ENCODE measurements at places on chromosomes 5 and 9. TPM values are rescaled to one million over a fixed set of nuclear protein-coding genes. Genes with fewer than 3 reads are reported as not detected.
A peak's percentile ranks its signal among the peaks of the same experiment; 100 is the strongest.

- DNase-seq: no peak
These were observed 13.1 kb upstream of the MAP3K1 start for GRCh38 chr5:56802205-56802604.

- DNase-seq: no peak
These were observed 49.2 kb upstream of the NEK6 start for GRCh38 chr9:124208571-124208970.

GRCh38 chr5:101534491-101535110 lies 631.5 kb upstream of the ST8SIA4 start:
- DNase-seq: no peak

- no peak for DNase-seq
These were observed 112.5 kb upstream of the IER5L start for GRCh38 chr9:129290606-129291005.

DNA sequence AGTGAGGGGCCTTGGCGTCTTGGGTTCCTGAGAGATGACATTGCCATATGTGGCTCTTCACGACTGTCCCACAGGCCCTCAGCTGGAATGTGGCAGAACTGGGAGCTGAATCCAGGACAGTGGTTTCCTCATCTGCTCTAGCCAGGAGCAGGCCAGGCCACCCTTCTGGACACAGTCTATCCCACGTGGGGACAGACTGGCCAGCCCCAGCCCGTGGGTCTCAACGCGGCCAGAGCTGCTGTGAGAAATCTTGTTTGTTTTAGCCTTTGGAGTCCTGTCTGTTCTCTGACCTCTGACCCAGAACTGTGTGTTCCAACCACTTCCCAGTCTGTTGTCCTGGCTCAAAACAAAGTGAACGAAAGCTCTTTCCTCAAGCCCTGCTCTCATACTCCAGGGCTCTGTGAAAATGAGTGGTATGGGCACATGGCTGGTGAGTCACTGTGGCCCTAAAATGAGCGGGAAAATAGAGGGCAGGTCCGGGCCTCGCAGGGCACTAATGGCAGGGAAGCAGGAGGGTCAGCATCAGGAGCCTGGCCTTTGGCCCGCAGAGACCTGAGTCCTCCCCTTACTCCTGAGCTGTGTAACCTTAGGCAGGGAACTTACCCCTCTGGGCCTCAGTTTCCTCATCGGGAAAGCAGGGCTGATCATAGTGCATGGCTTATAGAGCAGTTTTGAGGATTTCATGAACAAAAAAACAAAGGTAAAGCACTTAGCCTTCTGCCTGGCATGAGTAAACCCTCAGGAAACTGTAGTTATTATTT lies 34.8 kb upstream of the GLRX start:
- DNase-seq: peak; percentile 89

GRCh38 chr9:107219486-107220077 lies 63.5 kb upstream of the RAD23B start:
- no peak for DNase-seq

DNA sequence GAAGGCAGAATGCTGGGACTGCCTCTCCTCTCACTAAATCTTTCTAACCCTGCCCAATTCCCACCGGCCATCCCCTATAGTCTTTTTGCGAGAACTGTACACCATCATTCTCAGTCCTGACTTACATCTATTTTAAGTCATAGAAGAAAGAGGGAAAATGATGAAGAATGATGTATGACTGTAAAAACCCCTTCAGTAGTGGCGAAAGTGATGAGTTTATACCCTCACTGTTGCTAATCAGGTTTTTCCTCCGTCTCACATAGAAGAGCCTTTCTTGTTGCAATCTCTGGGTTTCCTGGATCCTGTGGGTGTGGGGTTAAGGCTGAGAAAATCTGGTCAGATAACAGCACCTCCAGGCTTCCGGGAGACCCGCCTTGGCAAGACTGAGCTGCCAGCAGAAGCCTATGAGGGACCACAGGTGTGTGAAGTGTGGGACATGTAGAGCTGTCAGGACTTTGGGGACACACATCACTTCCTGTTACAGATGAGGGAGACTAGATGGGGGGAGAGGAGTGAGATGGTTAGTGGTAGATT lies 147.1 kb upstream of the SLC12A2 start:
- no peak for DNase-seq

- no peak for DNase-seq
These were observed 614.6 kb upstream of the ITGA1 start for GRCh38 chr5:52173133-52173532.

DNA sequence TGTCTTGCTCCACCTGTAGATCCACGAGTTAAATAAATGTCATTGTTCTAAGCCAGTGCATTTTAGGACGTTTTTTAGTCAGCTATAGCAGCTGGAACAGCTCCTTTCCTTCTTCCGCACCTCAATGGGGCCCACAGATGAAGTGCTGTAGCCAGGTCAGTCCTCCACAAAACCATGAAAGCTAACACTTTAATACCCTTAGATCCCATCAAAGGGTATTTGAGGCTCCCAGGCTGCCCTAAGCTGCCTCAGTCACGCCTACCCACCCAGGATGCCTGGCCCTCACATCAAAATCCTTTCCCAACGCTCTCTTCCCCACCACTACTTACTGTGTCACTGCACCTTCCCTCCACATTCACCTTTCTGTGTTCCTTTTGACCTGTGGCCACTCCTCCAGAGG lies 44.1 kb upstream of the ACO1 start:
- DNase-seq: no peak

DNA sequence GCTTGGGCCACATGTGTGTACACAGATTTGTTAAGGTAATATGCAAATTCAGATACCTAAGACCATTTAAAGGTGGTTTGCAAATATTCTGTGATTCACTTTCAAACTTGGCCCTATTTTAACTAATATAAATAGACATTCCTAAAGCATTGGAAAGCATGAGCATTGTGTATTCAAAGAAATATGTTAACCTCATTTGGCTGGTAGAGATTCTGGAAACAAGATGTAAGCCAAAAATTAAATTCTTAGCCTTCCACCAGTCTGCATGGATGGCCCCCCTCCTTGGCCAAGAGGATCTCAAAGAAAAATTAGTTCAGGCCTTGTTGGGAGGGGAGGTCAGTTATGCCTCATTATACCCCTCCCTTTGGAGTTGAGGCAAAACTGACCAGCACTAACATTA lies 38.7 kb upstream of the C6 start:
- no peak for DNase-seq

- DNase-seq: peak; percentile 57
These were observed 9.4 kb upstream of the PRSS3 start for GRCh38 chr9:33785914-33786313.

DNA sequence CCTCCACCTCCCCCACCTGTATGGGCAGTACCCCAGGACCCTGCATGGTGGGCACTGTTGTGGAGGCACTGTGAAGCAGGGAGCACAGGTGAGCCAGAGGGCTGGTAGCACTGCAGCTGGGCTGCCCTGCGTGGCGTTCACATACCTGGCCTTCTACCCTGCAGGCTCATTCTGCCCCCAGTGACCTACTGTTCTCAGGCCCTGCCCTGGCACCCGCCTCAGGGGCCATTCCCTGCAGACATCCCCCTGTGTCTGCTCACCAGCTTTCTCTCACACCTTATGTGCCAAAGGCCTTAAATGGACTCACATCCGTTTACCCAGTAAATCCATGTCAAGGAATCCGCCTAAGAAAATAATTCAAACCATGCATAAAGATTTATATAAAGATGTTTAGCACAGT lies 196.5 kb downstream of the CRB2 start:
- DNase-seq: no peak

DNA sequence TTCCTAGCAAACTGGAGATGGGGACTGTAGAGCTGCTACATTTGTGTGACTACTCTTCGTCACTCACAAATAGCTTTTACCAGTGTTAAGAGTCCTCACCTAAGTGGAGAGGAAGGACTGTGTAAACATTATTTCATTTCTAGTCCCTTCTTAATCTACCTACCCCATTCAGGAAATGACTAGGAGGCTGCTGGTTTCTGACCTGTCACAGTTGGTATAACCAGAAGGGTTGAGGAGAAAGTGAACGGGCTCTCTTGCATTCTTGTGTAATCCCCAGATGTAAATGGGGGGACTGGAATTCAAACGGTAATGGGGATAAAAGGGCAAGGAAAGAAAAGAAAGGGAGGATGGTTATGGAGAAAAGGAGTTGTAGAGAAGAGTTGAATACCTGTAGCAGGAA lies 35.4 kb upstream of the BNIP1 start:
- DNase-seq: no peak

- no peak for DNase-seq
These were observed 19.8 kb upstream of the KCNV2 start for GRCh38 chr9:2697492-2697891.

DNA sequence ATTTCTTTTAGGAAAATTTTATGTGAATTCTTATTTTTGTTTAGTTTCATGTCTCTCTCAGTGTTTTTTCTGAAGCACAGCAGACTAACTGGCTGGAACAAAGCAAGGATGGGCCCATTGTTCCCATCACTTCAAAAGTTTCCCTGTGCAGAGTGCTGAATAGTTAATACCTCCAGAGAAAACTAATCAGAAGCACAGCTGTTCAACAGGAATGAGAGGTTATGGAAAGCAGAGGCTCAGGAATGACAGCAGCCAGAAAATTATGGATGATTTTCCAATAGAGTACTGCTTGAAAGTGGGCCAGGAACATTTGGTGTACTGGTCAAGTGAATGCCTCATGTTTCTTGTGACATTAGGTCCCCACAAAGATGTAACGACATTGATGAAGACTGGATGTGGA lies 173.0 kb upstream of the TARS1 start:
- no peak for DNase-seq

- DNase-seq: no peak
These were observed 80.0 kb upstream of the ITGA2 start for GRCh38 chr5:52909192-52909591.

SPATA31A3 gene
- total RNA-seq: 1.9 TPM

PCDH12 gene
- total RNA-seq: 2.0 TPM

IFNB1 gene
- not detected for total RNA-seq

PELO gene
- total RNA-seq: 9.0 TPM

TMEM232 gene
- total RNA-seq: 42.6 TPM

ALDOB gene
- total RNA-seq: not detected

BTNL8 gene
- 13.1 TPM for total RNA-seq

All from testis (tissue), 5 donors.